ENCODE measurements at places on chromosomes 4 and X. TPM values are rescaled to one million over a fixed set of nuclear protein-coding genes. Genes with fewer than 3 reads are reported as not detected.

DNA sequence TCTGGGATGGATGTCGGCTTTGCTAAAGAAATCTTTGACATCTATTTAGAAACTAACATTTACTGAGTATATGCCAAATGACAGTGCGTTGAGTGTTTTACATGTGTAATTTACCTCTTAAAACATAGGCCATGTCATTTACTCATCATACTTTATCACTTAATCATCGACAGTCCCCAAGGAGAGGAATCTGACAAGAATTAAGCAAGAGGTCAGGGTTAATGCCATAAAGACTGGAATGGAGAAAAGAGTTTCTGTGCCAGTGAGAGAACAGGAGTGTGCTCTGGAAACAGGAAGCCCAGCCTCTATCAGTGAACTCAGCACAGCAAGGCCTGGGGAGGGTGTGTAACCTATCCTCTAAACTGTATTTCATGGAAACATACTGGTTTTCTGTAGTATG is 28.0 kb upstream of the AMOT start:
- no peak for DNase-seq

GRCh38 chrX:153407736-153408135 is 3.5 kb upstream of the ZFP92 start:
- no peak for DNase-seq

- no peak for DNase-seq
These were observed at the start of gene HTATSF1 for GRCh38 chrX:136497556-136498052. TSS of gene HTATSF1 (plus strand) at chrX:136497592. CDS start at chrX:136497685, 93 bp downstream.

The SLITRK2 gene
- total RNA-seq, result not detected

The TMPRSS11F gene
- not detected for total RNA-seq

The OTC gene
- not detected for total RNA-seq
